ENCODE measurements at places on chromosomes 13 and 19.

DNA sequence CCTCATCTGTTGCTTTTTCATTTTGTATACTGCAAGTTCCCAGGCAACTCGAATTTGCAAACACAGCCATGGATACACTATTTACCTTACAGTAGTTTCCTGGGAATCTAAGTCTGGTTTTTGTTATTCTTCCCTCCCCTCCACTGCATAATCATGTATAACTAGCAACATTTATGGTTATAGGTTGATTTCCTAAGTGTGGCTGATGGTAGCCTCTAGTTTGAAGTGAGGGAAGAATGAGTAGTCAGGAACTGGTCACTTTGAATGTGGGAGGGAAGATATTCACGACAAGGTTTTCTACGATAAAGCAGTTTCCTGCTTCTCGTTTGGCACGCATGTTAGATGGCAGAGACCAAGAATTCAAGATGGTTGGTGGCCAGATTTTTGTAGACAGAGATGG, at the start of gene KCNRG:
TSS of gene KCNRG (plus strand) at position 187 of the 400 bp plus-strand sequence. CDS start at position 237, 50 bp downstream.
- no peak for DNase-seq

DNA sequence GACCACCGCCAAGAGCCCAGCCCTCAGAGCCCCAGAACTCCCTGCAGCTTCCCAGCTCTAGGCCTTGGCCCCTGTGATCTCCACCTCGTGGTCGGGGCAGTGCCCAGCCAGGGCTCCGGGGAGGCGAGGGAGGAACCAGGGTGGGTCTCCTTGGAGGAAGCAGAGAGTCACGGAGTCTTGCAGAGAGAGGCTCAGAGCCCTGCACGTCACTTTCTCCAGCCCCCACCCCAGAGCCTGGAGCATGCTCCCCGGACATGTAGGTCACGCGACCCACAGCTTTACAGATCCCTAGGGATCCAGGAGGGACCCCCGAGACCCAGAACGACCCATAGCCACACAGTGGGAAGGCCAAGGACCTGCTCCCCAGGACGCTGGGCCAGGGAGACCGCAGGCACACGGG, 11.9 kb downstream of the GADD45B start:
- DNase-seq, result no peak

- no peak for DNase-seq
Observed at GRCh38 chr13:78305171-78305570, 298.2 kb downstream of the POU4F1 start.

DNA sequence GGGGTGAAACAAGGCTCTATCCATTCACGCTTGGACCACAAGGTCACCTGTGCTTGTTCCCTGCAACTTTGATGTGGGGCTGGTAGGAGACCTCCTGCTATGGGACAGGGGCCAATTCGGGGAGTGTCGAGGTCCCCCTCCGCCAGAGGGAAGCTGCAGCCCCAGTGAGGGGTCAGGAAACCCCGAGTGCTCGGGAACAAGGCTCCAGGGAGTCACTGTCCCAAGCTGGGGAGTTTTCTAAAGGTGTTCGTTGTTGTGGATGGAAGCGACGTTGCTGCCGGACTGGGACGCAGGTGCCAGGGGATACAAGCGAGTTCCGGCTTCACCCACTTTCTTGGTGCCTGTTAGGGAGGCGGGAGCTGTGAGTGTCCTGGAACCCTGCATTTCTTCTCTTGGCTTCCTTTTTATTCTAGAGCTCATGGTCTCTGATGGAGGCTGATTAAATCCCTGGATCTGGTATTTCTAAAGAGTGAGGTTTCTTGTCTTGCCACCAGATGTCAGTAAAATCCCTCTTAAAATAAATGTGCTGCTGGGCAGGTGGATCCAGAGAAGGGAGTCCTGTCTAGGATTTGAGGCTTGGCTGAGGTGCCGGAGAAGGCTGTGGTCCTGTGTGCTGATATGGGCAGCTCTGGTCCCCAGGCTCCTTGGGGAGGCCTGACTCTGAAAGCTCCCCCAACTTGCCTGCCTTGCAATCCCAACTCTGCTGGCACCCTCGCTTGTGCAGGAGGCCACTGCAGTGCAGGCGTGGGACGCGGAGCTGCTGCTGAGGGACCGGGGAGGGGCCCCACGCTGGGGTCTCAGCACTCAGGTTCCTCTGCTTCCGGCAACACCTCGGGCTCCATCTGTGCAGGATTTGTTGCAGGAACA, 153.9 kb downstream of the TEX29 start:
- no peak for DNase-seq

DNA sequence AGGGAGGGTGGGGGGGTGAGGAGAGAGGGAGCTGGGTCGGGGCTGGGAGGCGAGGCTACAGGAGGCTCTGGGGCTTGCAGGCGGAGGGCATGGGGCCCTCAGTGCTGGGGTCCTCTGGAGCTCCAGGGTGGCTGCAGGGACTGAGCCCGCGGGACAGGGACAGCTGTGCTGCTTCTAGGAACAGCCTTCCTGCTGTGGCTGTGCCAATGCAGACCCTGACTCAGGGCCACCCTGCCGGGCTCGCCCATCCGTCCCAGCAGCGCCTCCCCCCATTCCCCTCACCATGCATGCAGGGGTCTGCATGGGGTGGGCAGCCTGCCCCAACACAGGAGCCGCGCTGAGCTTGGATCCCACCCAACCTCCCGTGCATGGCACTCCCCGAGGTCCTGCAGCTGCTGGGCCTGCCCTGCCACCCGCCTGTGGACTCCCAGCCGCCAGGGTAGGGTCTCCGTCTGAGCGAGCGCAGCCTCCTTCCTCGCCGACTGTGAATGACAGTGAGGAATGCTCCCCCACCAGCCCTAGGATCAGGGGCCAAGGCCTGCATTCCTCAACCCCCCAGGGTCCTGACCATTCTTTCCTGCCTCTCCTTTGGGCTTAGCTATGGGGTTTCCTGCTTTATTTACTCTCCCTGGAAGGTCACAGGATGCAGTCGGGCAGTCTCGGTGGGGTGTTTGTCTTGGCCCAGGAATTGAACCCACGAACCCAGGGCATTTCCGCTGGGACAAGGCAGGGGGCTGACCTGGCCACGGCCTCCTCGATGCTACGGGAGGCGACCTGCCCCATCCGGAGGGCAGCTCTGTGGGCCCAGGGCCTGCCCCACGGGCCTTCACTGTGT, 23.4 kb downstream of the CEBPG start:
- no peak for DNase-seq

GRCh38 chr13:70995338-70995737, 871.7 kb downstream of the DACH1 start:
- DNase-seq, result no peak

GRCh38 chr19:54608205-54608604, 14.8 kb downstream of the LILRA1 start:
- no peak for DNase-seq

- DNase-seq, result no peak
Observed at GRCh38 chr19:16285769-16286498, 38.7 kb upstream of the KLF2 start.

GRCh38 chr13:30362869-30363268, 55.5 kb upstream of the KATNAL1 start:
- no peak for DNase-seq

GRCh38 chr19:42419309-42419708, 7.9 kb downstream of the LIPE start:
- DNase-seq, result no peak

DNA sequence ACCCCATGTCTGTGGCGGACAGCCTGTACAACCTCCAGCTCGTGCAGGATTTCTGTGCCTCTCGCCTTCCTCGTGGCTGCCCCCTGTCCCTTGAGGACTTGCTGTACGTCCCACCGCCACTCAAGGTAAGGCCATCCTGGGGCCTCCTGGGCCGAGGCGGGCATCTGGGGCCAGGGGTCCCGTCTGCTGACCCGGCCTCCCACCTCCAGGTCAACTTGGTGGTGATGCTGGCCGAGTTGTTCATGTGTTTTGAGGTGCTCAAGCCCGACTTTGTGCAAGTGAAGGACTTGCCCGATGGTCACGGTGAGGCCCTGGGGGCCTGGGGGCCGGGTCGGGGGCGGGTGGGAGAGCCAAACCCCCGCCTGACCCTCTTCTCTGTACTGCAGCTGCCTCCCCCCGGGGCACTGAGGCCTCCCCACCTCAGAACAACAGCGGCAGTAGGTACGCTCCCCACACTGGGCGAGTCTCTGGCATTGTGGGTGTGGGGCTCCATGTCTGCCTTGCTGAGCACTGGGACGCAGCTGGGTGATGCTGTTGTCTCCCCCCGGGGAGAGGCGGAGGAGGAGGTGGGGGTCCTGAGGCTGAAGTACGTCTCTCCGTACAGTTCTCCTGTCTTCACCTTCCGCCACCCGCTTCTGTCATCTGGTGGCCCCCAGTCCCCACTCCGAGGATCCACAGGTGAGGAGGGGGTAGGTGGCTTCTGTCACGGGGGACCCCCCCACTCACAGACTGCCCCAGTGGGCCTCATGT, 15.0 kb downstream of the CAMSAP3 start:
- DNase-seq, result no peak

DNA sequence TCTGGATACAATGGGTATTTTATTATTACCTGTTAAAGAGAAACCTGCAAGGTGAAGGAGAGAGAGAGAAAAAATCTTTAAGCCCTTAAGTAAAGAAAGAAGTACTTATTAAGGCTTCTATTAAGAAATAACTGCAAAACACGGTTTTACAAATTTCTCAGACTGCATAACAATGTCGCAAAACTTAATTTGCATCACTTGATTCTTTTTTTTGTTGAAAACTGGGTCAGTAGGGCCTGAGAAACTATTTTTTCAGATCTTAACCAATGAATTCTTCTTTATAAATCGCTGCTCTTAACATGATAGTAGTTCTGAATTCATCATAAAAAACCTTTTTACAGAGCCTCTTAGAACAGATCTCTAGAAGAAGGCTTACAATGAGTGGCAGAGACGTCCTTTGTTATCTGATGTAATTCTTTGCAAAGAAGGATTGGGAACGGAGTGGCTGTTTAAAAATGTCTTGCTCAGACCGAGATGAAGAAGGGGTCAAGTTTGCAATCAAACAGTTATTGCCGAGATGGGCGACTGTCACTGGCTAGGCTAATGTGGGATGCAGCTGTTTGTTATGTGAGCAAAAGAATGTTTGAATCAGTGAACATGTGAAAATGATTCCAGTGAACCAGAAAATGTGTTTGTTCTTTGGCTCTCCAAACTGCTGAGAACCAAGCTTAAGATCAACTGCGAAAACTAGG, 76.3 kb downstream of the ZNF536 start:
- no peak for DNase-seq

GRCh38 chr13:109983447-109983846, 197.1 kb upstream of the IRS2 start:
- DNase-seq, result no peak

GRCh38 chr13:47168618-47169017, 271.8 kb upstream of the HTR2A start:
- DNase-seq, result no peak

- no peak for DNase-seq
Observed at GRCh38 chr19:6467384-6467783, 3.3 kb downstream of the CRB3 start.

Measured in T-helper 1 cell (primary cell).